ENCODE measurements at places on chromosomes 6 and 20.

DNA sequence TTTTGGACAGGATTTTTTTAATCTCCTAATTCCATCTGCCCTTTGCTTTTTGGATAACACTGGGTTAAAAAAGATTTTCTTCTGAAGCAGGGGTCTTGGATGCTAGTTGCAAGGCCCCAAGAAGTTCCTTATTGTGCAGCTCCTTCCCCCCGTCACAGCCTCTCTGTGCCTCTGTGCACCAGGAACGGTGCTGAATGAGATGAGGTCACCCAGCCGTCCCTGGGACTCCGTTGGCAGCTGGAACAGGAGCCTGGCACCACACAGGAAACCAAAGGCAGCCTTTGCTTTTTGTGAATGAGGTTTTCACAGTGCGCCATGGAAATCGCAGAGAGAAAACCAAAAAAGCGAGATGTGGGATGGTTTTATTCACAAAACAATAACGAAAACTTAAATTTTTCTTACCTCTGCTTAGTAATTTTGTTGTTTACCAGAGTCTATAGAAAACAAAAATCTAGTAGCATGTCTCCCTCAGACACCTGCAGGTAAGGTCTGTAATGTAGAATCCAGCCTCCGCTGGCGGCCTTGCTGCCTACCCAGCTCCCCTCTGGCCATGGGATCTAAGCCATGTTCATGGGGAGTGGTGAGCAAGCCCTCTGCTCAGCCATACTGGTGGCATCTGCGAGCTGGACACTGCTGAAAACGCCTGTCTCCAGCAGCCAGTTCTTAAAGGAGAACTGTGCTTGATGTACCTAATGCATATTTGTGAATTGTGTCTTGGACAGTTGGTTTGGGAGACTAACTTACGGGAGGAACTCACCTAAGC, 40.4 kb upstream of the SYNJ2 start:
- H3K4me1 ChIP-seq, result no peaks in the 10 kb centered on the region
- H3K36me3 ChIP-seq, result no peaks in the 10 kb centered on the region
- H3K27ac ChIP-seq, result no peak overlapping the region

GRCh38 chr6:165663736-165664558, 906 bp upstream of the PDE10A start:
- H3K27ac ChIP-seq, result no peak overlapping the region
- H3K36me3 ChIP-seq, result no peaks in the 10 kb centered on the region
- DNase-seq, result no peak

DNA sequence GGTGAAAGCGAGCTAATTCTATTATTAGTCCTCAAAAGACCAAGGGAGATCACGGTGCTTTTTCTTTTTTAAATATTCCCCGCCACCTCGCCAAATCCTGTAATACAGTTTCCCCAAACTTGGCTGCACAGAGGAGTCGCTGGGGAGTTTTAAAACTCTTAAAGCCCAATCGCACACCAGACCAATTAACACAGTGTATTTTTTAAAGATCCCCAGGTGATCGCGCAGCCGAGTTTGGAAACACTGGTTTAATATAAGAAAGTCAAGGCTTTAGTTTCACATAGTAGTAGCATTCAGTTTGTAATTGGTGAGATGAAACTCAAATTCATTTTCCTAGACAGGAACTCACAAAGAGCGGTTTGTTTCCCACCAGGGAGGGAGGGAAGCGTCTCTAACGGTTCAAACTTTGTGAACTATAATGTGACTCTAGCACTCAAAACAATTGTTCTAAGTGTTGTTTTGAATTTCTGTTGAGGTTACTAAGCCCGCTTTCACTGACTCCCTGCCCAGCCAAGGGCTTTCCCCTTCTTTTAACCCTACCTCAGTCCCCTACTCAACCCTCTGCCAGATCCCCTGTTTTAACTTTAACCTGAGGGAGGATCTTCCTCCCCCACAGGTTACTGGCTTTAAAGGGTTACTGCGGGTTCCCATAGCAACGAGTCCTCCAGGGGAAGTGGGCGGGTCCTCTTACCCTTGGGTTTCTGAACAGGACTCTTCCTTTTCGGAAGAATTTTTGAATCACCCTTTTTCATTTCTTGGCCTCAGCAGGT, 25.7 kb upstream of the BTBD3 start:
- H3K36me3 ChIP-seq, result no peaks in the 10 kb centered on the region
- no peak overlapping the region for H3K4me3 ChIP-seq
- H3K27ac ChIP-seq, result no peak overlapping the region

GRCh38 chr6:17389274-17389847, 4.0 kb upstream of the CAP2 start:
- H3K27me3 ChIP-seq, result no peaks in the 10 kb centered on the region
- no peaks in the 10 kb centered on the region for H3K36me3 ChIP-seq
- H3K4me3 ChIP-seq, result no peak overlapping the region
- no peak overlapping the region for H3K27ac ChIP-seq
- H3K4me1 ChIP-seq, result no peaks in the 10 kb centered on the region

GRCh38 chr20:8608470-8608869, 460.4 kb upstream of the PLCB4 start:
- no peak for DNase-seq
- H3K27me3 ChIP-seq, result no peaks in the 10 kb centered on the region
- no peaks in the 10 kb centered on the region for H3K36me3 ChIP-seq
- H3K4me3 ChIP-seq, result no peak overlapping the region

GRCh38 chr20:52473186-52473585, 281.6 kb upstream of the ZFP64 start:
- no peaks in the 10 kb centered on the region for H3K27me3 ChIP-seq
- no peak overlapping the region for H3K4me3 ChIP-seq
- no peaks in the 10 kb centered on the region for H3K36me3 ChIP-seq

GRCh38 chr20:57638173-57638894, 18.1 kb upstream of the ZBP1 start:
- no peaks in the 10 kb centered on the region for H3K4me1 ChIP-seq
- H3K4me3 ChIP-seq, result no peak overlapping the region
- no peaks in the 10 kb centered on the region for H3K36me3 ChIP-seq
- no peak for DNase-seq

GRCh38 chr6:52536424-52536916, 40.4 kb downstream of the TRAM2 start:
- peak overlapping the region; percentile 77 for H3K27ac ChIP-seq
- peaks cover 77% of the 10 kb centered on the region for H3K4me1 ChIP-seq
- H3K27me3 ChIP-seq, result no peaks in the 10 kb centered on the region
- H3K36me3 ChIP-seq, result no peaks in the 10 kb centered on the region

DNA sequence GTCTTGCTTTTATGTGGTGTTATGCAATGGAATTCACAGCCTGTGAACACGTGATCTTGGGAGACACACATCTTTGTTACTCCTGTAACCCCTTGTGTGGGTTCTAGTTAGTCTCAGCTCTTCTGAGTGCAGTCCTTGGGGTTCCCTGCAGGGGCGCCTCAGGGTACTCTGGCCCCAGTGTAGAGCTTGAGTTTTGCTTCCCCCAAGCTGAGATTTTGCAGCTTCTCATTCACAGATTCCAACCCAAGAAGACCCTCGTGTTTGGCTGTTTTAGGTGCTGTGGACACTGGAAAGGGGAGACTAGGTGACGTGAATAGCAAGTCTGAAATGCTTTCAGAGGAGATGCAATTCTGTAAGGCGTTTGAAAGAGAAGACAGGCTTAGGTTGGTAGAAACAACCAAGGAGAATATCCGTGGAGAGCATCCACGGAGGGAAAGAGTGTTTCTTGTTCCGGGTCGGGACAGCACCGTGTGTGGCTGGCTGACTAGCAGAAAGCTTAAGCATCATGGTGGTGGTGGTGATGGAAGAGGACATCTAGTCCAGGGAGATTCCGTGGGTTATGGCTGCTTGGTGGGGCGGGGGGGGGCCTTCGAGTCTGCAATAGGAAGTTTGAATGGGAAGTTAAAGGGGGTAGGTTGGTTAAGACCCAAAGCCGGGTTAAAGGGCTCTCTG, 30.1 kb downstream of the DUSP22 start:
- H3K27ac ChIP-seq, result no peak overlapping the region
- peak; percentile 52 for DNase-seq
- H3K4me3 ChIP-seq, result no peak overlapping the region

GRCh38 chr20:17873410-17874270, 95.0 kb downstream of the SNX5 start:
- no peak overlapping the region for H3K27ac ChIP-seq
- no peaks in the 10 kb centered on the region for H3K27me3 ChIP-seq
- H3K4me3 ChIP-seq, result no peak overlapping the region
- peak; percentile 43 for DNase-seq

DNA sequence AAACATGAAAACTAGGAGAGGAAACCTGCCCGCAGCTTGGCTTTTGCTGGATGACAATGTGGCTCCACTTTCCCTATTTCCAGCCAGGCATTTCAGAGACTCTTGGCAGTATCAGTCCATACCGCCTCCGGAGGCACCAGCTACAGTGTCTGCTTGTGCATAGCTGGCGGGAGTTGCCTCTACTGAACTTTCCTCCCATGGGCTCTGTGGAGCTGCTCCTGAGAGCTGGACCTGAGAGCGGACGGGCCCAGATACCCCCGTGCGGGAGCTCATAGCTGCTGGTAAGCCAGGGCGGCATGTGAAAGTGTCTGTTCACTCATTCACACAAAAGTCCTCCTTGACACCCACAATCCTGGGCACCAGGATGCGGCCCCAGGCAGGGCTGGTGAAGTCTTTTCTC, 130.3 kb upstream of the PMEPA1 start:
- DNase-seq, result no peak
- H3K27me3 ChIP-seq, result no peaks in the 10 kb centered on the region
- no peaks in the 10 kb centered on the region for H3K36me3 ChIP-seq
- H3K27ac ChIP-seq, result no peak overlapping the region

- H3K27me3 ChIP-seq, result no peaks in the 10 kb centered on the region
- peaks cover 13% of the 10 kb centered on the region for H3K4me1 ChIP-seq
- H3K36me3 ChIP-seq, result no peaks in the 10 kb centered on the region
- no peak for DNase-seq
- H3K27ac ChIP-seq, result no peak overlapping the region
- H3K4me3 ChIP-seq, result no peak overlapping the region
These were observed 151.2 kb upstream of the TMEM170B start for GRCh38 chr6:11386323-11386722.

- H3K4me3 ChIP-seq, result no peak overlapping the region
- H3K4me1 ChIP-seq, result no peaks in the 10 kb centered on the region
- no peaks in the 10 kb centered on the region for H3K27me3 ChIP-seq
- no peaks in the 10 kb centered on the region for H3K36me3 ChIP-seq
- DNase-seq, result no peak
- H3K27ac ChIP-seq, result no peak overlapping the region
These were observed 33.0 kb downstream of the SPTLC3 start for GRCh38 chr20:13041574-13042457.

DNA sequence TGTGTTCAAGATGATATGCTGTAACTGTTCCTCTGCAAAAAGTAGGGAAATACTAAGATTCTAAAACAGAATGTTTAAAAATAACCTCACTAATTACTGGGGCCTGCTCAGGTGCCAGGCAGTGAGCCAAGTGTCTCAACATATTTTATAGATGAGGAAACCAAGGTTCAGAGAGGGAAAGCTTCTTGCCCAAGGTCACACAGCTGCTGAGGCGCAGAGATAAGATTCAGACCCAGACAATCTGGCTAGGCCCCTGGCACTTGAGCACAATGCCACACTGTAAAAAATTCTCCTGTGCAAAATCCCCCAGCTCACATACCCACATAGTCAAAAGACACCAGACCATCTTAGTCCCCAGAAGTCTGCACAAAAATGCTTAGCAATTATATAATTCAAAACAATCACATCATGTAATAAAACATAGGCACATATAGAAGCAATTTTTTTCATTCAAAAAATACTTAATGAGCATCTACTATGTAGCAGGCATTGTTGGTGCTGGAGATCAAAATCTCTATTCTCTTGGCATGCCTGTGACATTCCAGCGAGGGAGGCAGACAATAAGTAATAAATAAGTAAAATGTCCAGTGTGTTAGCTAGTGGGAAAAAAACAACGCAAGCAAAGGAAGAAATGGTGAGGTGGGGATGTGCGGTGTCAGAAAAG, 10.3 kb downstream of the PREX1 start:
- no peaks in the 10 kb centered on the region for H3K36me3 ChIP-seq
- DNase-seq, result no peak
- H3K4me1 ChIP-seq, result no peaks in the 10 kb centered on the region
- no peak overlapping the region for H3K27ac ChIP-seq
- no peaks in the 10 kb centered on the region for H3K27me3 ChIP-seq

- no peaks in the 10 kb centered on the region for H3K4me1 ChIP-seq
- no peaks in the 10 kb centered on the region for H3K27me3 ChIP-seq
- H3K36me3 ChIP-seq, result no peaks in the 10 kb centered on the region
- H3K4me3 ChIP-seq, result no peak overlapping the region
These were observed 106.5 kb downstream of the LY86 start for GRCh38 chr6:6694825-6695624.

- H3K36me3 ChIP-seq, result no peaks in the 10 kb centered on the region
- no peak overlapping the region for H3K4me3 ChIP-seq
- H3K4me1 ChIP-seq, result no peaks in the 10 kb centered on the region
- no peak overlapping the region for H3K27ac ChIP-seq
These were observed 50.3 kb downstream of the NPEPL1 start for GRCh38 chr20:58742668-58743566.

DNA sequence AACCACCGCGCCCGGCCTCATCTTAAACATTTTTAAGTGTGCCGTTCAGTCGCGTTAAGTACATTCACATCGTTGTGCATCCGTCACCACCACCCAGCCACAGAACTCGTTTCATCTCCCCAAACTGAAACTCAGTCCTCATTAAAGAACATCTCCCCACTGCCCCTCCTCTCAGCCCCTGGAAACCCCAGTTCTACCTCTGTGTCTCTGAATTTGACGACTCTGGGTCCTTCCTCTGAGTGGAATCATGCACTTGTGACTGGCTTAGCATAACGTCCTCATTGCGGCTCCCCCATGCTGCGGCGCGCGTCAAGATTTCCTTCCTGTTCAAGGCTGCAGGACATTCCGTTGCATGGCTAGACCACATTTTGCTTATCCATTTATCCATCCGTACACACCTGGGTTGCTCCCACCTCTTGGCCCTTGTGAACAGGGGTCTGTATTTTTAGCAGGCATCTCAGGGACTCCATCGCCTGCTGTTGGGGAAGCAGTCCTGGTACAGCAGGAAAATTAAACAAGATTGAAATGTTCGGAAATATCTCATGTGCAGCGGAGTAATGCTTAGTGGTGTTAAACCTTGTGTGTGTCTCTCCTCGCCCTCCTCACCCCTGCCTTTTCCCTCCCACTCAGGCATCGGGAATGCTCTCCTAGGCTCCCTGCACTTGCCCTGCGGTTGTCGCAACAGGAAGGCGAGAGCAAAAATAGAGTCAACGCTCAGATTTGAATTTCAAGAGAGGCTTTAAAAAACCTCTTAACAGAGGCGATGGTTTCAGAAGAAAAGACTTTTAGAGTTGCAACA, 127.9 kb downstream of the PXDC1 start:
- H3K4me1 ChIP-seq, result no peaks in the 10 kb centered on the region
- H3K36me3 ChIP-seq, result no peaks in the 10 kb centered on the region
- H3K27me3 ChIP-seq, result no peaks in the 10 kb centered on the region
- no peak overlapping the region for H3K4me3 ChIP-seq
- no peak overlapping the region for H3K27ac ChIP-seq

GRCh38 chr6:152184917-152185574, 377.6 kb downstream of the ESR1 start:
- no peak overlapping the region for H3K4me3 ChIP-seq
- no peak for DNase-seq
- H3K27ac ChIP-seq, result peak overlapping the region; percentile 43
- H3K4me1 ChIP-seq, result peaks cover 16% of the 10 kb centered on the region

GRCh38 chr20:2279253-2279779, 16.5 kb upstream of the TGM3 start:
- H3K36me3 ChIP-seq, result no peaks in the 10 kb centered on the region
- DNase-seq, result peak; percentile 30
- H3K4me3 ChIP-seq, result no peak overlapping the region
- H3K27ac ChIP-seq, result no peak overlapping the region
- H3K4me1 ChIP-seq, result no peaks in the 10 kb centered on the region
- no peaks in the 10 kb centered on the region for H3K27me3 ChIP-seq

All from Karpas-422 (cell line).